ENCODE measurements at places on chromosomes 2 and 18.

DNA sequence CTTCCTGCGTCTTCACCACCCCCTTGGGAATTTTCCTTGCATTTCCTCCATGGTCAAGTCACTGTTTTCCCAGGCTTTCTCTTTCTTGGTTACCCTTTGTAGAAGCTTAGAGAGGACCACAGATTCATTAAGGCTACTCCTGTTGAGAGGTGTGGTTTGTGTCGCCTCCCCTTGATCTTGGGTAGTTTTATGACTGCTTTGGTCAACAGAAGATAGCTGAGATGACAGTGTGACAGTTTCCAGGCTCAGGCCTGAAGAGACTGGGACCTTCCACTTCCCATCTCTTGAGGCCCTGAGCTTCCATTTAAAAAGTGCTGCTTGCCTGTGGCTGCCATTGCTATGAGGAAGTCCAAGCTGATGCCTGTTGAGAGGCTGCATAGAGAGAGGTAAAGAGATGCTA lies 5.4 kb downstream of the ACOXL start:
- no peak for DNase-seq

GRCh38 chr18:5969989-5970403 lies 74.7 kb upstream of the TMEM200C start:
- DNase-seq, result no peak

DNA sequence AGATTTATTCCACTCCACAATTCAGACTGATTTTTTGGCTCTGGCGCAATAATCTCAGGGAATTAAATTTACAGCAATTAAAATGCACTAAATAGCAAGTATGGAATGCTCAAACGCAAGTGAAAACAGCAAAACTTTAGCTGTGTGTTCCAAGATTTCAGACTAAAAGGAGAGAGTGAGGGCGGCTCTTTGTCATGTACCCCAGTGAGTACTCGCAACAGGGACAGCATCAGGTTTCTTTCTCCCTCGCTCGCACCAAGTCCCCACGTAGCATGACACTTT lies 1.1 kb downstream of the ROCK2 start:
- no peak for DNase-seq

GRCh38 chr18:55385770-55386169 lies 202.2 kb downstream of the TCF4 start:
- no peak for DNase-seq

- DNase-seq, result no peak
Observed at GRCh38 chr2:192899466-192899865, 704.7 kb upstream of the TMEFF2 start.

DNA sequence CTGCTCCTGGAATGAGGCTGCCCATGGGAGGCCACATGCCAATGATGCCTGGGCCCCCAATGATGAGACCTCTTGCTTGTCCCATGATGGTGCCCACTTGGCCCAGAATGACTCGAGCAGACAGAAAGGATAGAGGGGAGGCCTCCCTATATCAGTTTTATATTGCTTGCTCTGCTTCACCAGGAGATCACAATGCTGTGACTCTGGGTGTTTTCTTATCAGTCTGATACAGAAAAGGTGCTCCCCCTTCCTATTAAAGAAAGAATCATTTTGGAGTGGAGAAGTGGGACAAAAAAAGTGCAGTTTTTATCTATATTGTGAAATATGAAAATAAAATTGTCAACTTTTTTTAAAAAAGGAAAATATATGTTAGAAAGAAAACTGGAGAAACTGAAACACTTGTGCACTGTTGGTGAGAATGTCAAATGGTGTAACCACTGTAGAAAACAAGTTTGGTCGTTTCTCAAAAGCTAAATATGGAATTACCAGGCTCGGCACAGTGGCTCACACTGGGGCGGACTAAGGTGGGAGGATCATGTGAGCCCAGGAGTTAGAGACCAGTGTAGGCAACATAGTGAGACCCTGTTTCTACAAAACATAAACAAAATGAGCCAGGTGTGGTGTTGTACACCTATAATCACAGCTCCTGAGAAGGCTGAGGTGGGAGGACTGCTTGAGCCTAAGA lies 21.8 kb downstream of the LPIN2 start:
- DNase-seq, result no peak

DNA sequence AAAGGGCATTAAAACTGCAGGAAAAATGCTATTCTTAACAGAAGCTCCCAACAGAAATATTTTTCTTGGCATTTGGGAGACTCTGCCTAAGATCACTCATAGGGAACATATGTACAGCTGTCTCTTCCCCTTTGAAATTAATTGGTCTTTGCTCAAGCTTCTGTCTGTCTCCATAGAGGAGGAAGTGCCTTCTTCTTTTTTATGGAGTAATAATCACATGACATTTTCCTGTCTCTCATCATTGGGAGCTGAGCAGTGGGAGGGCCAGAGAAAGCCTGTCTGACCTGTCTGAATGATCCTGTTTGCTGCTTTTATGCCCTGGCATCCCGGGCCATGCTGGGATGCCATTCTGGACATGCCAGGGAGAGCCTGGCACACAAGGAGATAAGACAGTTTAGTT lies 145.6 kb downstream of the AQP4 start:
- no peak for DNase-seq

Measured in GM03348 (cell line).